Kidney epithelial cell (primary cell): ENCODE measurements at places on chromosomes 3 and 15.
A peak's percentile ranks its signal among the peaks of the same experiment; 100 is the strongest.

DNA sequence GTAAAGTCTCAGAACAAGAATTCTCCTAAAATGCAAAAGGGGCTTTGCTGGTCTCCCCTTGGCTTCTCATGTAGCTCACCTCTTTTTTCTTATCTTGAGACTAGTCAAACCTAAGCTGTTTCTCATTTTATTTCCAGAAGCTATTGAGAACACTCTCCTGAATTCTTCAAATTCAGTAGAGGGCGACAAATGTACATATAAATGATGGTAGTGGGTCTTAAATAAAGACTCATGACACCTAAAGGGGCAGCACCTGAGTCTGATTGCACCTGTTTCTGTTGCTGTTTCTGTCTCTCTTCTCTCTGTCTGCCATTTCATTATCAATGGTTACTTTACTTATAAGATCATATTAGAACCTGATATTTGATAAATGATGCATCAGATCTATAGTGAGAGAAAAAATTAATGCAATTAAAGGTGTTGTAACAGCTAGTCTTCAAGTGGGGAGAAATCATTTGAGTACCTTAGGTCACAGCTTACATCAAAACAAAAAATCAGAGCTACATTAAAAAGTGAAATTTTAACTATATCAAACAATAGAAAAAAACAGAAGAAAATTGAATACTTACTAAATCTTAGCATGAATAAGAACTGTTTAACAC is 7.0 kb downstream of the ADIPOQ start:
- peak; percentile 37 for DNase-seq

GRCh38 chr3:129469026-129469425 is 29.0 kb downstream of the IFT122 start:
- DNase-seq: no peak

DNA sequence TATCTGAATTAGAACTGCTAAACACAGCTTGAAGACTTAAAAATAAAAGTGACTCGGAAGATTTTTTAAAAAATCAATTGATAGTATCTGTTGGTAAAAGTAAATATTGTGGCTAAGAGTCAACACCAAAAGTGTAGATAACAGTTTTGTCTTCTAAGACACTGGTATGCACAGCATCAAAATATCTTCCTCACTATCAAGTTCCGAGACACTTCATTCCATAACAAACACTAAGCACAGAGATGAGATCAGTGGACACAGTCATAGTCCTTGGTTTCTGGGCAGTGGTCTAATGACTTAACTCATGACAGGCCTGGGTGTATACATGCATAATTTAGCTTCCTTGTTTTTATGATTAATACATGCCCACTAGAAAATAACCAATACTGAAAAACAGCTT is 63.2 kb downstream of the PXYLP1 start:
- DNase-seq: peak; percentile 39

DNA sequence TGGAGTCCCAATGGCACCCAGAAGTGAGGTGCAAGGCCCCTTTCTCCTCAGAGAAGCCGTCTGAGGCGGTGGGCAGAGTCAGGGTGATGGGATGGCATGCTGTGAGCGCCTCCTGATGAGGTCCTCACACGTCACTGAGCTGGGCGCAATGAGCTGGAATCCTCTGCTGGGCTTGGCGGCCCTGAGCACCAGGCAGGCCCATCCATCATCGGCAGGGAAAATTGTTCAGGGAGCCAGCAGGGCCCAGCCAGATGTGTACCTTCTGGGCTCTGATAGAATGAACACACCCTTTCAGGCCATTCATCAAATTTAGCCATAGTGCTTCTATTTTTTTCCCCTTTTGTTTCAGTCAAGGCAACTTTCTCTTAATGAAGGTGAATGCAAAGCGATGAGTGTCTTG is 43.7 kb downstream of the FAM3D start:
- DNase-seq: no peak

DNA sequence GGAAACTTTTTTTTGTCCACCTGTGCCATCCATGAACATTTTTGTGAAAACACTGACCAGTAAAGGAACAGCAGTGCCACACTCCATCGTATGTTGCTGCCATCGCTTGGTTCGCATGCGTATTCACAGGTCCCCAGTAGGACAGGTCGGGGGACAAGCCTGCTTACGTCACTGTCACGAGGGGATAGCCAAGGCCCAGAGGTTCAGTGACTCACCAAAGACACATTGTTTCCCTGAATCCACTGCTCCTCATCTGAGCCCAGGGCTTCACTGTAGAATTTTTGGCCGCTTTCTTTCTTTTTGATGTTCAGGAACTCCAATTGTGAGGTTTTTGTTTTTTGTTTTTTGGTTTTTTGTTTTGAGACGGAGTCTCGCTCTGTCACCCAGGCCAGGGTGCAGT is 5.9 kb downstream of the ADPRH start:
- DNase-seq: no peak

- DNase-seq: no peak
Observed at GRCh38 chr3:16770792-16771191, 114.0 kb upstream of the PLCL2 start.

GRCh38 chr3:52327486-52328290 is 11.6 kb downstream of the DNAH1 start:
- DNase-seq: no peak

GRCh38 chr3:14144423-14145075 is 19.7 kb downstream of the TMEM43 start:
- peak; percentile 99 for DNase-seq

DNA sequence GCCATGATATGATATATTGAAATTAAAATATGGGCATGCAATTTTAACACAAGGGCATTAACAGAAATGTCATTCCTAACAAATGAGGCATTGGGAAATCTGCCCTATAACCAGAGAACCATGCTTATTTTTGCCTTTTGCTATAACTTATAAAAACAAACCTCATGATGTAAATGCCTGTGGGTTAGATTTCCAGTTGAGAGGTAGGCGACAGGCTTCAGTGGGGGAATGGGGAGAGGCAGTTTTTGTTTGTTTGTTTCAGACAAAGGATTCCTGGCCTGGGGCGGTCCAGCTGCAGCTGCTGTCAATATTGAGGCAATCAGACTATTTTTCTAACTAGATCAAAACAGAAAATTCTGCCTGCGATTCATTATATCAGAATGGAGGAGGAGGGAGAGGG is 490.4 kb upstream of the CFAP20DC start:
- no peak for DNase-seq

GRCh38 chr15:82093774-82094211 is 48.0 kb upstream of the MEX3B start:
- peak; percentile 47 for DNase-seq

DNA sequence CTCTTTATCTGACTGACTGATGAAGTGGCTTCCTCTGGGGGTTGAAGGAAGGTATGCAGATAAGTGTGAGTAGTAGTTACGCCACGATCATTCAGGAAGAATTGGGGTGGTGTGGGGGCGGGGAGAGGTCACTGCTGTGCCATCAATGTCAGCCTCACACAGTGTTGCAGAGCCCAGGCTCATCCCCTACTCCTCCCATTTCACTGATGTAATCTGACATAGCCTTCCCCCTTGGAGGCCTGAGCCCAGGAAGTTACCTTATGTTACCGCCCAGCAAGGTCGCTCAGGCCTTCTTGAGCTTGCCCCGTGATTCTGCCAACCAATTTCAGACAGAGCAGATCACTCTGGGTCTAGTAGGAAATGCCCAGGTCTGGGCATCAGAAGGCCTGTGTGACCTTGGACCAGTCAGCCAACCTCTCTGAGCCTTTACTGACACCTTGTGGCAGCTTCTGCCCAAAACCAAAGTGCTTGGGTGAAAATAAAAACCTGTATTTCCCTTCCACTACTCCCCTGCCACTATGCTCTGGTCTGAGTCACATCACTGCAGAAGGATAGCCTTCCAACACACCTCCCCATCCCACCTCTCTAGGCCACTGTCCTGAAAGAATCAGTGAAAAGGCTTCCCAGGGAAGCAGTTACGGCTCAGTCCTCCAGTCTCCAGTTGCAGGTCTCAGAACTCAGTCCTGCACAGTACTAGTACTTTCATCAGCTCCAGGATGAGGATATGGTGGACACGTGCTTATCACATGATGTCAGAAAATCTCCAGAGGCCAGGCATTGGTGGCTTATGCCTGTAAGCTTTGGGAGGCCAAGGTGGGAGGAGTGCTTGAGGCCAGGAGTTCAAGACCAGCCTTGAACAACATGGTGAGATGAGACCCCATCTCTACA is 28.1 kb upstream of the INSYN1 start:
- DNase-seq: no peak

DNA sequence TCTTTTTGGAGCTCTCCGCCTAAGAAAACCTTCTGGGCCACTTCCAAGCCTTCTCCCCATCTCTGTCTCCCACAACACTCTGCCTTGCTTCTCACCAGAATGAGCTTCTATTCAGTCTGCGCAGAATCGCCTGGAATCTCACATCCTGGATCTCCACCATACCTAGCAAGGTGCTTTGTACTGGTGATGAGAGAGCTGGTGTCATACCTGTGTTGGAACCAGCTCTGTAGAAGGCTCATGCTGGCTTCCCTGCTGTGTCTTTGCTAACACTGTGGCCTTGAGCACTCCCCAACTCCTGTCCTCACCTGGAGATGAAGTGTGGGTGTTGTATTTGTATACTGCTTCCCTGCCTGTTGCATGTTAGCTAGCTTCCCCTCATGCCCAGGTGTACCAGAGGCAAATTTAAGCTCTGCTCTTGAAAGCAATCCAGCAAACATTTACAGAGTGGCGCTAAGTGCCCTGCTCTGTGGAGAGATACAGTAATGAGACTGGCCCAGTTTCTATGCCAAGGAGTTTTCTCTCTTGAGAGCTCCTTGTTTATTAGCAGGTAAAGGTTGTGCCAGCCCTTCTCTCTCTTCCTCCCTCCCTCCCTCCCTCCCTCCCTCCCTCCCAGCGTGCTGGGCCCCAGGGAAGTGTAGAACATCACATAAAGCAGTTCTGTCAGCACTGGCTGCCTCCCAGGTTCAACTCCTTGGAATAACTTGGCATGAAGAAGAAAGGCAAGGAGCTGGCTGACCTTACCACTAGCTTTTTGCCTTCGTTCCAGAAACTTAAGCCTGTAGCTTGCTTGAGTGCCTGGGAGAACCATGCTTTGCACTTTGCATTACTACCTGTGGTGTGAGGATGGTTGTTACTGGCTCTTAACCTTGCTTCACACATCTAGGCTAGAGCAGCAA is 54.9 kb downstream of the TRIM71 start:
- DNase-seq: no peak

DNA sequence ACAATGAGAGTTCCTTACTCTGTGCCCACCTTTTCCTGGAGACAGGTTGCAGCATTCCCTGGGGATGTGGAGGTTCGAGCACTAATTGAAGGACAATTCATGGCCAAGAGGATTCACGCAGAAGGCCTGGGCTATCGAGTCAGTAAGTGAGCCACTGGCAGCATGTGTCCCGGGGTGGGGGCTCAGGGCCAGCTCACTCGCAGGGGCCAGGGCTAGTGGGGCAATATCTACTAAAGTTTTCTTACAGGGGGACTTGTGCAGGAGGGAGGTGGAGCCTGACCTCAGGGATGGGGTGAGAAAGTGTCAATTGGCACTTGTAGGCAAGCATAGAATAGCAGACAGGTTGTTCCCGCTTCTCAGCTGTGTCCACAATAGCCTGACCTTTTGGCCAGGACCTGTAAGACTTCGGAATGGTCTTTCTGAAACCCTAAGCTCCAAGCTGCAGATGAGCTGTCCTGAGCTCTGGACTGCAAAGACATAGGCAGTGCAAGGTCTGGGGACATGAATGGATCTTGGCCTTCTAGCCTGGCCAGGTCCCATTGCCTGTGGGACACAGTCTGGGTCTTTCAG is 32.7 kb downstream of the XYLB start:
- no peak for DNase-seq
